ENCODE measurements at places on chromosomes 4 and X. TPM values are rescaled to one million over a fixed set of nuclear protein-coding genes. Genes with fewer than 3 reads are reported as not detected.
A peak's percentile ranks its signal among the peaks of the same experiment; 100 is the strongest.

DNA sequence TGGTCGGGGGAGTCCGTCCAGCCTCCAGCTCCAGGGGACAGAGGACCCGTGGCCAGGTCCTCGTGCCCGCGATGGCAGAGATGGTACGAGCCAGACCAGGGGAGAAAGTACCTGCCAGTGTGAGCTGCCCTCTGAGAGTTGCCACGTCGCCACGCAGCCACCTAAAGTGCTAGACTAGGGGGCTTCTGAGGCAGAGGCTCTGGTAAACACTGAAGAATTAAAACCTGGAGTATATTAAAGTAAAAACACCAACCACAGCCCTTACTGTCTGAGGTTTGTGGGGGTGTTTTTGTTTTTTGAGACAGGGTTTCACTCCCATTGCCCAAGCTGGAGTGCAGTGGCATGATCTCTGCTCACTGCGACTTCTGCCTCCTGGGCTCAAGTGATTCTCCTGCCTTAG lies 60.1 kb upstream of the SORCS2 start:
- H3K27ac ChIP-seq: no peak overlapping the region
- no peaks in the 10 kb centered on the region for H3K36me3 ChIP-seq
- H3K4me1 ChIP-seq: peaks cover 3% of the 10 kb centered on the region
- H3K27me3 ChIP-seq: no peaks in the 10 kb centered on the region

DNA sequence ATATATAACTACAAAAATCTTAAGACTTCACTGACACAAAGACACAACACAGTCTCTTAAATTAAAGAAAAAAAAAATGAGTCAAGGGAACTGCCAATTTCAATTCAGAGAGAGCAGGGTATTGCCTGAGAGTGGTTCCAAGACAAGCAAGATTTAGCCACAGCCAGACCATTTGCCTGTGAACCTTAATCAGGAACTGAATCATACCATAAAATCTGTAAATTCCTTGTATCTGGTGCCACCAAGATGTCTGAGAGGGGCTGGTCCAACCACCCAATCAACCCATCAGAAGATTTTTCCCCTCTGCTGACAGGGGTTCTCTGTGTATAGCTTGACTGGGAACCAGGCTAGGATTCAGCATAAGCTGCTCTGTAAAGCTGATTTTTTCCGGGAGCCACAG lies 159.2 kb downstream of the CPEB2 start:
- no peak overlapping the region for H3K4me3 ChIP-seq
- H3K4me1 ChIP-seq: no peaks in the 10 kb centered on the region
- H3K27me3 ChIP-seq: peaks cover 9% of the 10 kb centered on the region
- DNase-seq: no peak

DNA sequence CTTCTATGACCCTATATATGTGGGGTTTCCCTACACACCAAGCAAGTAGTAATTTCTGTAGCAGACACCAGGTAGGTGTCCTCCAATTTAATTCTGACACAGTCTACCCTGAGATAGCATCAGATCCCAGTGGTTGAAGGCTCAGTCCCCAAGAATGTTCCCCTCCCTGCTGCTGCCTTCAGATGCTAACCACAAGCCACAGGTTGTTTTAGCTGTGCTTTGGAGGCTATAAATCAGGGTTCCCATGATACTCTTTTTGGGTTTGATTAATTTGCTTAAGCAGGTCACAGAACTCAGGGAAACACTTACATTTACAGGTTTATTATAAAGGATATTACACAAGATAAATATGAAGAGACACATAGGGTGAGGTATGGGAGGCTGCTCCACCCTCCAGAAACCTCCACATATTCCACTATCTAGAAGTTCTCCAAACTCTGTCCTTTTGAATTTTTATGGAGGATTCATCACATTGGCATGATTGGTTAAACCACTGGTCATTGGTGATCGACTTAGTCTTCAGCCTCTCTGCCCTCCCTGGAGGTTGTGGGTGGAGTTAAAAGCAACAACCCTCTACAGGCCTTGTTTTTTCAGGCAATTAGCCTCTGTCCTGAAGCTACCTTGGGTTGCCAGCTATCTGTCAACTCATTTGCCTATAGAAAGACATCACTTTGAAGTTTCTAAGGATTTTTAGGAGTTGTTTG lies 50.8 kb downstream of the GRIA2 start:
- DNase-seq: no peak
- no peak overlapping the region for H3K4me3 ChIP-seq

GRCh38 chrX:72340626-72341025 lies 34.9 kb upstream of the CITED1 start:
- H3K27ac ChIP-seq: no peak overlapping the region
- H3K4me1 ChIP-seq: no peaks in the 10 kb centered on the region
- DNase-seq: no peak
- H3K27me3 ChIP-seq: no peaks in the 10 kb centered on the region
- no peaks in the 10 kb centered on the region for H3K36me3 ChIP-seq

DNA sequence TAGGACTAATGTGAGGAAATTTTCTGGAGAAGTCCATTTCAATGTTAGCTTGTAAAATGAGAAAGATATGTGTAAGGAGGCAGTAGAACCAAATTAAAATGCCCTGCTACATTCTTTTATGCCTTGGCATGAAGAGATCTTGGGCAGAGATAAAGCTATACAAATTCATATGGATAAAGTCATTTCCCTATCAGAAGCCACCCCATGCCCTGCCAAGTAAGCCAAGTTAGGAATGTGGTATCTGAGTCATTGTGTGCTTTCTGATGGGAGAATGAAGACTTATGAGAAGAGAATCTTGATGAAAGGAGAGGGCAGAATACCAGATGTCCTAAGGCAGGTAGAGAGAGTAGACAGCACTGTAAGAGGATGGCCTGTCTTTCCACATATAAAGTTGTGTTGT lies 83.7 kb downstream of the TEX13A start:
- no peak overlapping the region for H3K27ac ChIP-seq
- DNase-seq: no peak
- H3K4me3 ChIP-seq: no peak overlapping the region
- H3K27me3 ChIP-seq: no peaks in the 10 kb centered on the region
- H3K4me1 ChIP-seq: no peaks in the 10 kb centered on the region
- H3K36me3 ChIP-seq: no peaks in the 10 kb centered on the region

GABRA4 gene
- total RNA-seq: not detected

- DNase-seq: no peak
- no peaks in the 10 kb centered on the region for H3K27me3 ChIP-seq
- no peak overlapping the region for H3K27ac ChIP-seq
- no peaks in the 10 kb centered on the region for H3K36me3 ChIP-seq
- no peak overlapping the region for H3K4me3 ChIP-seq
Measured at GRCh38 chr4:89617317-89617716, 219.6 kb downstream of the SNCA start.

DNA sequence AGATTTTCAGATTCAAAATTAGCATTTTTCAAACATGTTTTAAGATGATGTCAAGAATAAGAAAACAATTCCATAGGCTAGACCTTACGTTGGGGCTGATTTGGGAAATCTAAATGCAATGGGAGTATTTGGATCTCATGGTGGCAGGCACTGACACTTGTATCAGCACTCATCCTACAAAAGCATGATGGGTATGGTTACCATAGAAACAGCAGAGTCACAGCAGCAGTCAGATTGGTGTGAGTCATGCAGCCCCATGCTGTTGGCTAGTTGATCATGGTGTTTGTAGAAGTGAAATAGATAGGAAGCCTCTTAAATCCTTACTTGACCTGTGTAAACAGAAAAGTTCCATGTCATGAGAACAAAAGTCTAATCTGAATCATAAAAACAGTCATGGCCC lies 1637.3 kb upstream of the PABPC4L start:
- no peak overlapping the region for H3K4me3 ChIP-seq
- H3K36me3 ChIP-seq: no peaks in the 10 kb centered on the region
- no peaks in the 10 kb centered on the region for H3K4me1 ChIP-seq
- no peak for DNase-seq
- no peaks in the 10 kb centered on the region for H3K27me3 ChIP-seq
- H3K27ac ChIP-seq: no peak overlapping the region

DNA sequence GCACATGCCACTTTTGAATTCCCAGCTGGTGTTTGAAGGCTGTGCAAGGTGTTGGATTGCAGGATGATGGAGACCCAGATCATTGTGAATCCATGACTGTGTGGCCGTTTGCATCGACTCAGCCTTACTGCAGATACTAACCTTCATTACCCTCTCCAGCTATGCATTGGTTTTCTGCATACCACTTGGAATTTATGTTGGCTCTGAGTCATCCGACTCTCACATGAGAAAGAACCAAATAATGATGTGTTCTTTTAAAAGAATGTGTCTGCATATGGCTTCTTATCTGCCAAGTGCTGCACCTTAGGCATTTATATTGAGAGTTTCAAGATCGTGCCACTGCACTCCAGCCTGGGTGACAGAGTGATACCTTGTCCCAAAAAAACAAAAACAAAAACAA lies 106.7 kb upstream of the PRKX start:
- H3K4me1 ChIP-seq: peaks cover 6% of the 10 kb centered on the region
- H3K27ac ChIP-seq: no peak overlapping the region
- no peaks in the 10 kb centered on the region for H3K27me3 ChIP-seq
- H3K36me3 ChIP-seq: peaks cover 24% of the 10 kb centered on the region

- H3K27ac ChIP-seq: no peak overlapping the region
- H3K4me1 ChIP-seq: no peaks in the 10 kb centered on the region
- no peak overlapping the region for H3K4me3 ChIP-seq
- H3K27me3 ChIP-seq: no peaks in the 10 kb centered on the region
Measured at GRCh38 chr4:8368061-8368481, 72.5 kb downstream of the ACOX3 start.

PNMA6A gene
- 0.43 TPM for total RNA-seq

DNA sequence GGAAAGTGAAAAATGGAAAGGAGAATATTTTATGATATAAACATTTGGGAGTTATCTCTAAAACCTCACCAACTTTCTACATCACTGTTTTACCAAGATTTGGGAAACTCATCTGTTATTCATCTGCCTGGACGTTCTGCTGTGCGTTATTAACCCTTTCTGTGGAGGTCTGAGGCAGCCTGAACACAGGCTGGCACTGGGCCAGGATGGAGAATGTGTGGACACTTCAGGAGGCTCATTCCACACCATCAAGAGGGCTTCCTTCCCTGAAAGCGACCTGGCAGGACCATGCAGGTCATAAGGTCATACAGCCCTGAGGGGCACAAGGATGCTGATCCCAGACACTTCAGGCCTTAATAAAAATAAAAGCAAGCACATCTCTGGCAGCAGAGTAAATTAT lies 31.2 kb upstream of the TMEM184C start:
- no peak overlapping the region for H3K4me3 ChIP-seq
- no peak for DNase-seq
- H3K27me3 ChIP-seq: no peaks in the 10 kb centered on the region
- peaks cover 2% of the 10 kb centered on the region for H3K4me1 ChIP-seq
- no peaks in the 10 kb centered on the region for H3K36me3 ChIP-seq
- H3K27ac ChIP-seq: no peak overlapping the region

GRCh38 chr4:80058740-80059139 lies 14.3 kb downstream of the ANTXR2 start:
- DNase-seq: peak; percentile 71
- peak overlapping the region; percentile 73 for H3K4me3 ChIP-seq
- H3K27ac ChIP-seq: peak overlapping the region; percentile 94
- peaks cover 3% of the 10 kb centered on the region for H3K36me3 ChIP-seq
- peaks cover 42% of the 10 kb centered on the region for H3K4me1 ChIP-seq
- no peaks in the 10 kb centered on the region for H3K27me3 ChIP-seq

DNA sequence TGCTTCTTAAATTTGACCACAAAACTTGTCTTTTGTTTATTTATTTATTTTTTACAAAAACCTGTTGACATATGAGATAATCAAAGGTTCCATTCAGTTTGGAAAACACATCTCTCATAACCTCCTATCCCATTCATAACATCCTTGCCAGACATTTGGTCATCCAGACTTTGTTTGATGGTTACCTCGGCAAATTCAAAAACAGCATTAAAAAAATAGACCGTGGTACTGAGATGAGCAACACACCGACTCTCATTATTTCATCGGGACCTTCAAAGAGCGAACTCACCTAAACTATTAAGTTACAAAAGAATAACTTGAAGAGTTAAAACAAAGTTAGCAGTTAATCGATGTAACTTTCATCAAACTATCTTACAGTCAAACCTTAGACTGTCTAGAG lies 85.8 kb upstream of the RPS6KA3 start:
- no peak for DNase-seq
- peaks cover 23% of the 10 kb centered on the region for H3K4me1 ChIP-seq
- no peak overlapping the region for H3K27ac ChIP-seq

- peaks cover 26% of the 10 kb centered on the region for H3K4me1 ChIP-seq
- DNase-seq: peak; percentile 18
- peak overlapping the region; percentile 38 for H3K27ac ChIP-seq
- peaks cover 13% of the 10 kb centered on the region for H3K36me3 ChIP-seq
- H3K27me3 ChIP-seq: no peaks in the 10 kb centered on the region
- H3K4me3 ChIP-seq: no peak overlapping the region
Measured at GRCh38 chr4:39732728-39733127, 34.8 kb downstream of the UBE2K start.

GRCh38 chrX:110852180-110852579 lies 56.6 kb upstream of the CHRDL1 start:
- H3K4me3 ChIP-seq: no peak overlapping the region
- peaks cover 4% of the 10 kb centered on the region for H3K27me3 ChIP-seq
- H3K36me3 ChIP-seq: no peaks in the 10 kb centered on the region
- no peak overlapping the region for H3K27ac ChIP-seq
- no peaks in the 10 kb centered on the region for H3K4me1 ChIP-seq

SPATA18 gene
- 0.58 TPM for total RNA-seq

NDP gene
- not detected for total RNA-seq

Data from activated CD8-positive, alpha-beta T cell treated with anti-CD3 and anti-CD28 coated beads for 36 hours (primary cell).